ENCODE measurements at places on chromosomes 16 and 17.

DNA sequence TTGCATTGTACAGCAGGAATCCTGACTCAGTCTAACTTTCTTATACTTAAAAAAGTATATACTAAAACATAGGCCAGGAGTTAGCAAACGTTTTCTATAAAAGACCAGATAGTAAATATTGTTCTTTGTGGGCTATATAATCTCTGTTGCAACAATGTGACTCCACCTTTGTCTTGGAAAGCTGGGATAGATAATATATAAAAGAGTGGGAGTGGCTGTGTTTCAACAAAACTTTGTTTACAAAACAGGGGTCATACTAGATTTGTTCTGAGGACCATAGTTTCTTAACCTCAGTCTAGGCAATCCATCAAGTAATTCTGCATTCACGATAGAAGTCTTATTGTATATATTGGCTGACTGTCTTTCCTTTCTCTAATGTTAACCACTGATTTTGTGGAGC lies 9.0 kb upstream of the TBC1D3B start:
- no peak for DNase-seq

DNA sequence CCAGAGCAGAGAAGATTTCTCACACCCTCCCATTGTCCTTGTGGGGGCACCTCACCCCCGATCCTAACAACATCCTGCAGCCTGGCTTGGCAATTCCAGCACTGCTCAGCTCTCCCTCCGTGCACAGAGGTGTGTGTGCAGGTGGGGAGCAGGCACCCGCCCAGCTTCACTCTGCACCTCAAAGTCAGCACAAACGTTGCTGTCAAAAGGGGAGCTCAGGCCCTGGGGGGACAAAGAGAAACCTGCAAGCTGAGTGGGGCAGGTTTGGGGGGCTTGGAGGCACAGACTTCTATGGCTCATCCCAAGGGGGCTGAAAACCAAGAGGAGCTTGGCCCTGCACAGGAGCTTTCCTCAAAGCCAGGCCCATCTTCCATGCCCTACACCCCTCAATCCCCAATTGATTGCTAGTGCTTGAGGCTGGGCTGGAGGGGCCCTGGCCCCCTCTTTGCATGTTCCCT lies 231.9 kb upstream of the TNRC6C start:
- no peak for DNase-seq

- DNase-seq: no peak
These were observed 8.1 kb downstream of the MEIOB start for GRCh38 chr16:1863681-1864460.

- no peak for DNase-seq
These were observed 54.2 kb upstream of the MAP3K14 start for GRCh38 chr17:45370949-45371413.

DNA sequence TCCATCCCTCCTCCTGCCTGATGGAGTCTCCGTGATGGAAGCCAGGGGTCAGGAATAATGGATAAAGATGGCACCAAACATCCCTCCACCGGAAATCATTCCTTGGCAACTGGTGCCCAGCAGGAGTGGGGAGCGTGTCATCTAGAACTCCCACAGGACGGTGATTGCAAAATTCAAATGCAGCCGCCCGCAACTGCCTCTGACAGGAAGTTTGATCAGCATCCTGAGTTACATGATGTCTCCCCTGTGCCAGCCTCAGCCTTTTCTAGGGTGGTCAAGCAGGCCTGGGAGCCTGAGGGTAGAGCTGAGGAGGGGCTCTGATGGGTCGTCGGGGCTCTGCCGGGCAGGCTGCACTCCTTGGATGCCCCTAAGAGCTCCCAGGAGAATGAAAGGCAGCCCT lies 52.8 kb downstream of the GSG1L start:
- DNase-seq: no peak
